ENCODE measurements at places on chromosomes 2 and 18.

- DNase-seq, result no peak
Measured at GRCh38 chr2:20012282-20013125, at the start of gene MATN3. MATN3 (minus strand) TSS chr2:20012668; CDS start chr2:20012631, 37 bp downstream.

DNA sequence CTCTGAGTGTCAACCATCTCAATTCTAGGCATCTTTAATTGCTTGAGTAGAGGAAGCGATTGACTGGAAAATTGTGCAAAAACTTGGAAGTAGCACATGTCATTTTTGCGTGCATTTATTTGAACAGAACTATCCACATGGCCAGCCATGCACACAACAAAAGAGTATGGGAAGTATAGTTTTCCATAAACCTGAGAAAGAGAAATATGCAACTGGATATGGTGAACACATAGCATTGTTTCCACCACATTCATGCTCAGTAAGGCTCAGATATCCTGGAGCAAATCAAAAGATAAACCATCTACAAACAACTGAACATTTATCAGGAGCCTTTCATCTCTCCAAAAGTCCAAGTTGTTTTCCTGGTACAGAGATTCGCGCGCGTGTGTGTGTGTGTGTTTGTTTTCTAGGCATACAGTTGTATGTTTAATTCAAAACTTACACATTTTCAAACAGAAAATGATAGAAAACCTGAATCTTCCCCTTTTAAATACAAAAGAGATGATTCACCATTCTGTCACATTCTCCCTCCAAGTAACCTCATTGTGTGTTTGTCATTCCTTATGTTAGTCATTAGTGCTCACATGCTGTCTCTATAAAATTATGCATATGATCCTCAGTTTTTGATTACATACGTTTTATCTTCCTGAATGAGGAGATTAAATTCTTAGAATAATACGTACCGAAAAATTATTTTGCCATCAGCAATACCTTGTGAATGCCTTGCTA is 780.4 kb upstream of the NRXN1 start:
- peak; percentile 39 for DNase-seq

DNA sequence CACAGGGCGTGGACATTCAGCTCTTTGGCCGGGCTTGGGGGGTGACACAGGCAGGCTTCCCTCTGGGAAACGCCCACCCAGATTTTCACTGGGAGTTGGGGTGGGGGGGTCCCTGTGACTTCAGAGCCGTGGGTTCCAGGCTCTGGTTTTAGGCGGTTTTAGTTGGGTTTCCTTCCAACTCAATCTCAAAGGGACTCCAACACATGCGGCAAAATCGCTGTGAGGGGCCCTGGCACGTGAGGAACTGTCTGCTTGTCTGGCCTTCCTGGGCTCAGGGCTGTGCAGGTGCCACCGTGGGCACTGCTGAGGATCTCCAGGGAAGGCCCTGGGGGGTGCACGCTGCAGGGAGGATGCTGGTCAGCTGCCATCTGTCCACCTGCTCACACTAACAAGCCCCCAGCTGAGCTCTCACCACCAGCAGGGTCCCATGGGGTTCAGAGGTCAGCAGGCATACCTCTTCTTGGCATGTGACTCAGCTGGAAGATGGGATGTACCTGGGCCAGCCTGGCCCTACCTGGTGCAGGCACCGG is 11.7 kb downstream of the HS6ST1 start:
- DNase-seq, result no peak

- DNase-seq, result no peak
Measured at GRCh38 chr2:65380255-65380654, 52.1 kb downstream of the SPRED2 start.

- no peak for DNase-seq
Measured at GRCh38 chr2:223537651-223538601, 64.2 kb downstream of the SCG2 start.

DNA sequence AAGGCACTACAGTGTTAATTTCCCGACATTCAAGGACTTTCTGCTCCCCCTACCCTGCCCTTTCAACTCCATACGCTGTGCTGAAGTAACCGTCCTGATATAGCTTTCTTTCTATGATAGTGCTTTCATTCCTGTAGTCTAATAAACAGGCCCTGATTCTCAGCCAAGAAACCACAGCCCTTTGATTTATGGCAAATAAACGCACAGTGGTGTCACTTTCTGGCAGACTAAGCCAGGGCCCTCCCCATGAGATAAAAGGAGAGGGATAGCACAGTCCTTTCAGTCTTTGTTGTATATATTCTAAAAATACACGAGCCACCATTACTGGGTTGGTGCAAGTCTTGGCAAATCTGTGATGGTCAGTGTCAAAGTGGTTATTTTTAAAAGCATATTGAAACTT is 291.2 kb downstream of the ALPK2 start:
- no peak for DNase-seq

- no peak for DNase-seq
Measured at GRCh38 chr18:6374935-6375529, 39.7 kb downstream of the L3MBTL4 start.

DNA sequence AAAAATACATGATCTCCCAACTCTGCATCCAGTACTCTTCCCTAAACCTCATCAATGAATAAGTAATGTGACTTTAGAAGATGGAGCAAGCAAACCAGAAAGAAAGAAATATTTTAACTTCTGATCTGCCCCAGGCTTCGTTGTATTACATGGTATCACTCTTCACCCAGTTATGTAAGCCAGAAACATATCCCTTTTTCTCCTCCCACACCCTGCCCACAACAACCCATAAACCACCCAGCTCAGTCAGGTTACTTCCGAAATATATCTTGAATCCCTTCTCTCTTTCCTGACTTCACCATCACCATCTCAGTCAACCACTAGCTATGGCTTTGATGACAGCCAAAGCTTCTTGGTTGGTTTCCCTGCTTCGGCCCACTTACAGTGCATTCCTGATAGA is 295.8 kb upstream of the PARD3B start:
- DNase-seq, result no peak

- DNase-seq, result peak; percentile 80
Measured at GRCh38 chr18:44741511-44741910, 60.8 kb downstream of the SETBP1 start.

GRCh38 chr2:238421695-238422035 is 5.1 kb upstream of the ASB1 start:
- DNase-seq, result no peak

GRCh38 chr2:207107551-207107950 is 58.2 kb downstream of the KLF7 start:
- DNase-seq, result no peak

DNA sequence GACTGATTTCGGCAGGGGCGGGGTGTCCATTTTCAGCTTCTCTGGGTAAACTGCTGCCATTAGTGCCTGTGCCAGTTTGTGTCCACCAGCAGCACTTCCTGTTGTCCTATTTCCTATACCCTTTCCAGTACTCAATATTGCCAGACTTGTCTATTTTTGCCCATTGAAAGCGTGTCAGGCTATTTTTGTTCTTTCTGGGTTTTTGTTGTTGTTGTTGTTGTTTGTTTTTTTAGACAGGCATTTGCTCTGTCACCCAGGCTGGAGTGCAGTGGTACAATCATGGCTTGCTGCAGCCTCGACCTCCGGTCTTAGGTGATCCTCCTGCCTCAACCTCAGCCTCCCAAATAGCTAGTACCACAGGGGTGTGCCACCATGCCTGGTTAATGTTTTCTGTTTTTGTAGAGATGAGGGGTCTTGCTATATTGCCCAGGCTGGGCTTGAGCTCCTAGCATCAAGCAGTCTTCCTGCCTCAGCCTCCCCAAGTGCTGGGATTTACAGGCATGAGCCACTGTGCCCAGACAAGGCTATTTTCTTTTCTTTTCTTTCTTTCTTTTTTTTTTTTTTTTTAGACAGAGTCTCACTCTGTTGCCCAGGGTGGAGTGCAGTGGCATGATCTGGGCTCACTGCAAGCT is 8.5 kb downstream of the PRELID3A start:
- no peak for DNase-seq

- DNase-seq, result peak; percentile 36
Measured at GRCh38 chr2:225765820-225766219, 366.3 kb downstream of the NYAP2 start.

- DNase-seq, result no peak
Measured at GRCh38 chr2:167480232-167480985, 592.1 kb downstream of the XIRP2 start.

GRCh38 chr2:173090973-173091660 is 15.5 kb downstream of the MAP3K20 start:
- peak; percentile 72 for DNase-seq

- no peak for DNase-seq
Measured at GRCh38 chr2:157443795-157444640, at the start of gene CYTIP. CYTIP (minus strand) TSS chr2:157444089; CDS start chr2:157444020, 69 bp downstream.

DNA sequence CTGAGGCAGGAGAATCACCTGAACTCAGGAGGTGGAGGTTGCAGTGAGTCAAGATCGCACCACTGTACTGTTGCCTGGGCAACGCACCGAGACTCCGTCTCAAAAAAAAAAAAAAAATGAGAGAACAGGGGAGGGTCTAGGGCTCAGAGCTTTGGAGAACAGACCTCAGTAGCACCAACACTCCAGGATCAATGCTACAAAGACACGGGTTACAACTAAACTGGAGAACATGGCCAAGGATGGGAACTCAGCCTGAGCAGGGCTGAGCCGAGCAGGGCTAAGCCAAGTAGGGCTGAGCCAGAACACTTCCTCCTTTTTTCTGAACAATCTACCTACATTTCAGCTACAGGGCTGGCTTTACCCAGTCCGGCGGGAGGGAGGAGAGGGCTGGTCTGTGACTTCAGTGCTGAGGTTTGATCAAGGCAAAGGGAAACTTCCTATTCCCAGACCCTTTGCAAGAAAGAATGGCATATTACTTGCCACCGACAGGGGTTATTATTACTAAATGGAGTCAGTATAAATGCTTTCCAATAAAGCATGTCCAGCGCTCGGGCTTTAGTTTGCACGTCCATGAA is 2.9 kb upstream of the CASP8 start:
- peak; percentile 12 for DNase-seq

DNA sequence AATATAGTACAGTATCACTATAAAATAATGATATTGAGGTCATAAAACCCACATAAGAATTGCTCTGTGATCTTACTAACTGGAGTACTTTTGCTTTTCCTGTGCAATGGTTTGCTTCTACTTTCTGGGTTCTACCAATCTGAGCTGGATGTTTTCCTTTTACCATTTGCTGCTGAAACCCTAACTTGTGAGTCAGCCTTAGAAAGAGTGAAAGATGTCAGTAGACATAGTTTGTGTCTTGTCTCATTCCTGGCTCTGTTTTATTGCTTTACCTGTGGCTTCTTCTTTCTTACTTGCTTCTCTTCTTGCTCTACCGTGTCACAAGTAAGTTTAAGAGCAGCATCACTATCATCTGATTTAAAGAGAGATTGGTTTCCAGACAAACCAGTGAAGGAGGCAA is 61.0 kb downstream of the MBD2 start:
- no peak for DNase-seq

GRCh38 chr2:239649309-239649708 is 248.5 kb upstream of the HDAC4 start:
- no peak for DNase-seq

GRCh38 chr2:219736209-219736608 is 108.8 kb downstream of the SLC4A3 start:
- DNase-seq, result peak; percentile 79

GRCh38 chr2:102826904-102827303 is 65.1 kb downstream of the TMEM182 start:
- peak; percentile 59 for DNase-seq

DNA sequence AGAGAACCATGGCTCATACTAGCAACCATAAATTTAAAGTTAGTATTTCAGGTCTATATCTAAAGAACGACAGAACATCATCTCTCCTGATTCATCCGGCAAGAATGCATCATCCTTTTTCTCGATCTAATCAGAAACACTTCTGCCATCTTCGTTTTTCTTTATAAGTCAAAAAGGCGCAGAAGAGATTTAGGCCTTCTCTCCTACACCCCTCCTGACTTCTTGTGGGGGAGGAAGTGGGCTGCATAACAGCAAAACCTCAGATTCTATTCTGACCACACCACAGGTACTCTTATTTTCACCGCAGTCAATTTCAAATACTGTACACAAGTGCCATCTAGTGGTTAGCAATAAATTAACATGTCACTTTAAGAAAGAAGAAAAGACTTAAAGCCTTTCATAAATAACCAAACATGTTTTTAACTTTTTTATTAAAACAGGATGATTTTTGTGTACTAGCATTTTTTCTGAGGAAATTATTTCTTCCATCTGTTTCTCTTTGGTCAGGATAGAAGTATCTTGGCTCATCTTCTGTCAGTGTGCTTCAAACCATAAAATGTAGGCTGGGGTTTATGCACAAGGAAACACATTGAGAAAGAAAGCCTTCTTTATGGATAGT is 48.4 kb upstream of the PIK3C3 start:
- peak; percentile 53 for DNase-seq

DNA sequence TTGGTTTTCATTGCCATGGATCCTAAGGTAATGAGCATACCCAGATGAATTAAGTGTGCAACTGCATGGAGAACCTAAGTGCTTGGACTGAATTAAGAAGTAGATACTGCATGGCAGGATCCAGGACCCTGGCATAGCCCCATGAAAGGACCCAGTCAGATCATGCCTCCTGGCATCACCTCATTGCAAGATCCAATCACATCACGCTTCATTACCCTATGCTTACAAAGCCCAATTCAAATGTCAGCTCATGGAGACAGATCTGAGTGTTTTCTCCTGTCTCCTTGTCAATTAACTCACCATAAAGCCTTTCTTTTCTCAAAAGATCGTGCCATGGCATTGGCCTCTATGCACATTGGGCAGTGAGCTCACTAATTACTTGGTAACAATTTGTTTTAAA is 519.8 kb upstream of the ZNF804A start:
- no peak for DNase-seq

DNA sequence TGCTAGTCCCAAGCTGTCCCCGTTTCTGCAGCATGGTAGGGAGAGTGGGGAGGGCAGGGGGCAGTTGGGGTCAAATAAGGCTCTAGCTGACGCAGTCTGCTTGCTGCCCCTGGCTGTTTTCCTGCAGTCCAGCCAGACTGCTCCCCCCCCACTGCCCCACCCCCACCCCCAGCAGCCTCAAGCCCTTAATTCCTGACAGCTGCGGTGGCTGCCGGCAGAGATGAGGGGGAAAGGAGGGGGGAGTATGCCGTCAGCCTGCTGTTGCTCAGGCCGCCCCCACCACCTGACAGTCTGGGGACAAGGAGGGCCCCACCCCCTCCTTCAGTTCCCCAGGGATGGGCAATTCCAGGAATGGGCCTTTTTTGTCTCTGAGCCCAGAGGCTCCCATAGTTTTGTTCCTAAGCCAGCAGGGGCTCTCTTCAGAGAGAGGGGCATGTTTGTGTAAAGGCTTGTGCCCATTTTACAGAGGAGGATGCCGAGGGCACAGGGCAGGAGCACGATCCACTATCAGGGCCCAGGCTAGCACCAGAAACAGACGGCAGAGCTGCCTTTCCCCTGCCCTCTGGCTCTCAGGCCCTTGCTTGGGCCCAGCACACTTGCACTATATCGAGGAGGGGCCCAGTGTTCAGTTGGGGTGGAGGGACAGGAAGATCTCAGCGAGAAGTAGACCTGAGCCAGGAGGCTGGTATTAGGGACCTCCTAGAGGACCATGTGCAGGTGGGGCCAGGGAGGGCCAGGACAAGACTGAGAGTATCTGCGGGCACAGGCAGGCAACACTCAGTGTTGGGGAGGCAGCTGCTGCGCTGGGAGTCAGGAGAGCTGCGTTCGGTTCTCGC is 1.5 kb upstream of the WNT10A start:
- no peak for DNase-seq

GRCh38 chr2:8116661-8117060 is 565.2 kb upstream of the ID2 start:
- DNase-seq, result no peak

Measured in muscle of back (tissue), 13 donors.